ENCODE measurements at places on chromosomes 6 and 20.

DNA sequence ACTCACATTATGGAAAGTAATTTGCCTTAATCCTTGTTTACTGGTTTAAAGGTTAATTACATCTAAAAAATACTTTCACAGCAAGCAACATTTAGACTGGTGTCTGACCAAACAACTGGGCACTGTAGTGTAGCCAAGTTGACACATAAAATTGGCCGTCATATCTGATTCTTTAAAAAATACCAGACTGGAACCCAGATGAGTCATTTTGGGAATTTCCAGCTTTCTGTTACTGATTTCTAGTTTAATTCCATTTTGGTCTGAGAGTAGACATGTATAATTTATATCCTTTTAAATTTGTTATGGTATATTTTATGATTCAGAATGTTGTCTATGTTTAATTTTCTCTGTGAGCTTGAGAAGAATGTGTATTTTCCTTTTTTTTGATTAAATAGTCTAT, 44.1 kb downstream of the SCP2D1 start:
- no peak for DNase-seq

DNA sequence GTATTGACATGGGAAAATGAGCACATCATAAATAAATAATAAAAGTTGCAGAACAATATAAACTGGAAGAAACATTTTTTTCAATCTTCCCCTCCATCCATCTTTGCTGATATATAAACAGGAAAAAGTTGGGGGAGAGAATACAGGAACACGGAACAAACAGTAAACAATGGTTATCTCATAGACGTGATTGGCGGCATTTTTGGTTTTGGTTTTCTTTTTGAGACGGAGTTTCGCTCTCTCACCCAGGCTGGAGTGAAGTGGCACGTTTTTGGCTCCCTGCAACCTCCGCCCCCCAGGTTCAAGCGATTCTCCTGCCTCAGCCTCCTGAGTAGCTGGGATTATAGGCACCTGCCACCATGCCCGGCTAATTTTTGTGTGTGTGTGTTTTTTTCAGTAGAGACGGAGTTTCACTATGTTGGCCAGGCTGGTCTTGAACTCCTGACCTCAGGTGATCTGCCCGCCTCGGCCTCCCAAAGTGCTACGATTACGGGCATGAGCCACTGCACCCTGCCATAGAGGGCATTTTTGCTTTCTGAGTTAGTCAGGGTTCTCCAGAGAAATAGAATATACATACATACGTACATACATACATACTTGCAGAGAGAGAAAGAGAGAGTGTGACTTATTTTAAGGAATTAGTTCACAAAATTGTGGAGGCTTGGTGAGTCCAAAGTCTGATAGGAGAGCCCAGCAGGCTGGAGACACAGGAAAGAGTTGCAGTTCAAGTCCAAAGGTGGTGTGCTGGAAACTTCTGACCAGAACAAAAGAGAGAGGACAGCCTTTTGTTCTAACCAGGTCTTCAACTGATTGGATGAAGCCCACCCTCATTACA, 22.6 kb downstream of the GNL1 start:
- DNase-seq = no peak

DNA sequence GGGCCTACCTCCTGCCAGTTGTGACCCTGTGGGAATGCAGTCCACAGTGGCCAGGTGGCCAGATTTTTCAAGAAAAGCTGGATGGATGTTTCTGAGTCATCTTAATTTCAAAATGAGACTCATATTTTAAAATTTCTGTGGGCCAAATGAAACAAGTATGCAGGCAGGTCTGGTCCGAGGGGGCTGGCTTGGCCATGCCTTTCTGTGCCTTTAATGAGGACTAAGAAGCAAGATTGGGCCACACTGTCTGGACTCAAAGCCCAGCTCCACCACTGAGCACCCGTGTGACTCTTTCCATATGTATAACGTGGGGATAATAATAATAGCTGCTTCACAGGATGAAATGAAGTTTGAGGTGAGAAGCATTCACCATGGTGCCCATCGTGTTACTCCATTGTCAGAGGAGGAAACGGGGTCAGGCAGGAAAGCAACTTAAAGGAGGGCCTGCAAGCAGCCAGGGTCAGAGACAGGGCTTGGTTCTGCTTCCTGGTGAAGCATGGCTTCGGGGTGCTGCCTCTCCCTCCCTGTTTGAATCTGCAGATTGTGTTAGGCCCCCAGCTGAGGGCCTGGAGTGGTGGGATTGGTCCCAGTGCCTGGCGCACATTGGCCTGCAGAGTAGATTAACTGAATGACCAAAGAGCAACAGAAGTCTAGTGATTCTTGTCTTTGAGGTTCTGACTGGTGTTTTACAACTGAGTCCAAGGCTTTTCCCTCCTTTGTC, 3.8 kb downstream of the SOX12 start:
- no peak for DNase-seq

DNA sequence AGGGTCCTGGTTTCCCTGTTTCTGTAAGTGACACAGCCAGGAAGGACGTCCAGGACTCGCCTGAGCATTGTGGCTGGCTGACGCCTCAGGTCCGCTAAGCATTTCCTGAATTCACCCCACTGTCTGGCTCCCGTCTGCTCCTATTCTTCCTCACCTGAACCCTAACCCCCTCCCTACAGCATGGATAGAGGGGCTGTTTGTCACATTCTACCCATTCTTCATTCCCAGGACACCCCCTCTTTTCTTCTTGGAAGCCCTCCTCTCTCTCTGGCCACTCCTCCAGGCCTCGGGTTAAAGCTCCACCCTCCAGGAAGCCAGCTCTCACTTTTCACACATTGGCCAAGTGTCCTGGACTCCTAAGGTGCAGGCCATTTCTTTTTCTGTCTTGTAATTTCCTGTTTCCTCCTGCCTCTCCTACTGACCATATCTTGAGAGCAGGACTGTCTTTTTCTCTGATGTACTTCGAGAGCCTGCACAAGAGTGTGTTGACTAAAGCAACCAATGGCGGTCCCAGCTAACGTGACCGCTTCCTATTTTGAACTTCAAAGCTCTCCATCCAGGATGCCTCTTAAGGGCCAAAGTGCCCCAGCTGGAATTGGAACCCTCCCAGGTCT, 24.2 kb upstream of the MYMX start:
- DNase-seq = no peak

GRCh38 chr6:16236631-16237199, 1.7 kb upstream of the GMPR start:
- DNase-seq = no peak

DNA sequence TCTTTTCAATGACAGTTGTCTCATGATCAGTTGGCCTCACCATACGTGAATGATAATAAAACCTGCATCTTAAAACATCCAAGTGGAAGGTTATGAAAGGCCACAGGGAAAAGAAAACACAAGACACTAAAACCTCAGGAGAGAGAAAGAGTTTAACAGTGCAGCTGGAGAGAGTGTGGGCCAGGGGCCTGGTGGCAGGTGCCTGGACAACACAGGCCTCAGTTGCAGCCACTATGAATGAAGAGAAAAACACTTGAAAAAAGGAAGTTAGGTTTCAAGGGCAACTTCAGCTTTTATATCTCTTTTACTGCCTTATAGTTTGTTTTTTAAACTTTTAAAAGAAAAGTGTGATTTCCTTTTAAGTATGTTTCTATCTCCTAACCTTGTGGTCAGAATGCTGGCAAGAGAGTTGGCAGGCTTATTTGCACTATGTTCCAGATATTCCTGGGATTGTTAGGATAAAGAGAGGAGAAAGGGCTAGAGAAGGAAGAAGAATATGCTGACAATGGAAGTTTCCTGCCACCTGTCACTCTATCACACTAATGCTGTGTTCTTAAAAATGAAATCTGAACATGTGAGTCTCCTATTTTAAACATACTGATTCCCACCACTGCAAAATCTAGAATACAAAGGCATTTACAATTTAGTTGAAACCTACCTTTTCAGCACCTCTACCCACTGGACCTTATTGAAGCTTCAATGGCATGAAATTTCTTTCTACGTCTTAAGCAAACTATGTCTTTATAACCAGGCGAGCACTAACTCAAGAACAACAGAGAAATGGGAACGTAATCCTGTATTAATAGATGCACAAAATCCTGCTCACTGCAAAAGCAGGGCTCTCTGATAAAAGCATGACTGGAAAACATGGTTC, 222.4 kb downstream of the CD83 start:
- no peak for DNase-seq

DNA sequence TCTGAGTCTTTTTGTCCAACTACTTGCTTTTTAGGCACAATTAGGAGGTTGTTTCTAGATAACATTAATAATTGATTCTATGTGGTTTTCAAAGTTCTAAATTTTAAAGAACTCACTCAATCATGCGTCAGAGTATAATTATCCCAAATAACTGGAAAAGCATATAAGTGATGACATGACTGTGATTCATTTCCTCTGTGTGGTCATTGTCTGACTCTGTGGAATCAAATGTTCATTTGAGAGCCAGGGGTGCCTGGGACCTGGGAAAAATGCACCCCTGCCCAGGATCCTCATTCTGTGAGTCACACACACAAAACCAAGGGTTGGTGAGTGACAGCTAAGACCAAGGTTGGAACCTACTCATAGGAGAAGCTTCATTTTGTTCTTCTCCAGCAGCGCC, 127.1 kb upstream of the MLIP start:
- no peak for DNase-seq

- no peak for DNase-seq
Observed at GRCh38 chr20:46954490-46955038, 59.9 kb downstream of the EYA2 start.

GRCh38 chr6:72959821-72960220, 265.5 kb downstream of the KHDC1L start:
- DNase-seq = no peak

DNA sequence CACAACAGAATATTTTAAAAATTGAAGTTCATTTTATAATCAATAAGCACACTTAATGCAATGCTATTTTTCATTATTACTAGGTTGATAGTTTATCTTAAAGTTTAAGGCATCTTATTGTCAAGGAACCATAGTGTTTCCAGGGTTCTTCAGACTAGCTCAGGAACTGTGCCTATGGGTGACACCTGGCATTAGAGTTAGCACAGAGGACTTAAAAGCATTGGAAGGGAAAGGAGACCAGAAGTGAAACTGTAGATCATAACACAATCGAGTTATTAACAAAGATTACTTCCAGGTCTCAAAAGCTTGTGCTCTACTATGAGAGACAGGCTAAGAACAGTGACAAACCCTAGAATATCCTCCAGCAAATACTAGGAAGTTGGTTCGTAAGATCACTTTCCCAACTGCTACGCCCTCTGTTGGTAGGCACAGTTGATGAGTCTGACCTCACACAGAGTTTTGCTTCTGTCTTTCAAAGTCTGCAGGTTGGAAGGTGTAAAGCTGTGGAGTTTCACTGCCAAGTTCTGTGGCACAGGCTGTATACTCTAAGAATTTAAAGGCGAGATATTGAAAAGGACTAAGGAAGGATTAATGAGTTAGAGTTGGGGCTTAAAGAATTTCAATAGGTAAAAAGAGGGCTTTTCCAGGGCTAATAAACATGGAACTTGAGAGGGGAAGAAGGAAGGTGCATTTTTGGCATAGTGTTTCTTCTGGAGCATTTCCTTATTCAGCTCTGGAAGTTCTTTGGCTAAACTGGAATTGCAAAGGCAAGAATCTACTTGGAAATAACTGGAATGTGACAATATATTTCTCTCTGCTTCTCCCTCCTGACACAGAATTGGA, 531.3 kb upstream of the JAG1 start:
- no peak for DNase-seq

DNA sequence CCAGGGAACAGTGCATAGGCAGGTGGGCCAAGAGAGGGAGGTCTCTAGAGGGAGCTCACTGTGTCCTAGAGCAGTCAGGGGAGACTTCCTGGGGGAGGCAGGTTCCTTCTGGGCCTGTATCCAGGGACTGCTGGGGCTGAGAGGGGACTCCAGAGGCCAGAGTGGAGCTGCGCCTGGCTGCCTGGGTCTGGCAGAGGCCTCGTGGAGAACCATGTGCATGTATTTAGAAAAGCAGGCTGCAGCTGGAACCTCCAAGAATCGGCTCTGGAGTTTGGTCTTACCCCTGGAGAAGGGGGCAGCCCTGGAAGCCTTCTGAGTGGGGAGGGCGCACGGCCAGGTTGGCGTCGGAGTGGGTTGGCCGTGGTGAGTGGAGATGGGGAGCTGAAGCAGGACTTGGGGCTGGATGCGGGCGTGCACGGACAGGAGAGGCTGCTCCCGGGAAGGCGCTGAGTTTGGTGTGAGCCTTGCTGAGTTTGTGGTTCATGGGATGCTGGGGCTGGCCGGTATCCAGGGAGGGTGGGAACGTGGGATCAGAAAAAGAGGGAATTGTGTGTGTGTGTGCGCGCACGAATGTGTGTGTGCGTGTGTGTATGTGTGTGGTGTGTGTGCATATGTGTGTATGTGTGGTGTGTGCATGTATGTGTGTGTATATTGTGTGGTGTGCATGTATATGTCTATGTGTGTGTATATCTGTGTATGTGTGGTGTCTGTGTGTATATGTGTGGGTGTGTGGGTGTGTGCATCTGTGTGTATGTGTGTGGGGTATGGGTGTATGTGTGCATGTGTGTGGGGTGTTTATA, 10.8 kb downstream of the VSTM2L start:
- no peak for DNase-seq

GRCh38 chr6:9761220-9761619, 653.7 kb downstream of the TFAP2A start:
- DNase-seq = no peak

DNA sequence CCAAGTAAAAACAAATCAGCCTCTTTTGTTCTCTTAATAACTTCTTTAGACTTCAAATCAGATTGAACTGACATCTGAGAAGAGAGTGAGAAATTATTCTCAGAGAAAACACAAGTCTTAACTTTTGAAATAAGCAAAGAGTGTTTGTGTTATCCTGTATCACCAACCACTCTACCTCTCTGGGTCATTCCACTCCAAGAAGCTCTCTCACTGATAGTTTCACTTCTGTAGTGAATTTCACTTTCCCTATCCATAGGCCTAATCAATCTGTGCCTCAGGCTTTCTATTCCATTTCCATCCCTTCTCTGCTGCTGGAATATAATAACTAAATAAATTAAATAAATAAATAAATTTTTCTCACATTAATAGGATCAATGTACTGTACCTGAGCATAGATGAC, 235.0 kb downstream of the HTR1B start:
- no peak for DNase-seq

DNA sequence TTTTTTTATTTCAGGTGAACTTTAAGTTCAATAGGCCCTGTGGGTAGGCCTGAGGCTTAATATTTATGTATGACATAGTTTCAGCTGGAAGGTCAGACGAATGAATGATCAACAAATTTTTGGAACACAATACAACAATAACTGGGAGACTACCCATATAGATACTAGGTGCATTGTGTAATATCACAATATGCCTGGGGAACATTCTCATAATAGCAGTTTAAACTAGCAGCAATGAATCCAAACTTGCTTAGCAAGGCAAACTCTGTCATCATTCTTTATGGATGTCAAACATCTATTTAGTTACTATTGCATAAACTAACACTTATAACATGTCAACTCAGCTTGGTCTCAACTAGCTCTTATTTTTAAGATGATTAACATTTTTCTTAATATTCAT, 49.3 kb downstream of the ELOVL4 start:
- no peak for DNase-seq

GRCh38 chr6:5746053-5746758, 260.5 kb downstream of the NRN1 start:
- no peak for DNase-seq

- DNase-seq = no peak
Observed at GRCh38 chr6:82183642-82184282, 63.8 kb downstream of the IBTK start.

GRCh38 chr20:32391003-32391402, 32.9 kb downstream of the ASXL1 start:
- DNase-seq = no peak
